CD14-positive monocyte (primary cell): ENCODE measurements at places on chromosomes 1 and 21.

DNA sequence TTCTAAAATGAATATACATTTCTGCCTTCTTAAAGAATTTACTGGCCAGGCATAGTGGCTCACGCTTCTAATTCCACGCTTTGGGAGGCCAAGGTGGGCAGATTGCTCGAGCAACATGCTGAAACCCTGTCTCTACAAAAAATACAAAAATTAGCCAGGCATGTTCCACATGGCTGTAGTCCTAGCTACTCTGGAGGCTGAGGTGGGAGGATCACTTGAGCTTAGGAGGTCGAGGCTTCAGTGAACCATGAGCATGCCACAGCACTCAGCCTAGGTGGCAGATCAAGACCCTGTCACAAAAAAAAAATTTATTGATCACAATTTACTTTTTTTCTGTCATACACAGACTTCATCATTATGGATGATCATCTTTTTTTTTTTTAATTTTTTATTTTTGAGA lies 11.5 kb downstream of the CDC14A start:
- no peak for DNase-seq

- DNase-seq: no peak
Measured at GRCh38 chr1:16184557-16185303, 27.7 kb downstream of the ARHGEF19 start.

DNA sequence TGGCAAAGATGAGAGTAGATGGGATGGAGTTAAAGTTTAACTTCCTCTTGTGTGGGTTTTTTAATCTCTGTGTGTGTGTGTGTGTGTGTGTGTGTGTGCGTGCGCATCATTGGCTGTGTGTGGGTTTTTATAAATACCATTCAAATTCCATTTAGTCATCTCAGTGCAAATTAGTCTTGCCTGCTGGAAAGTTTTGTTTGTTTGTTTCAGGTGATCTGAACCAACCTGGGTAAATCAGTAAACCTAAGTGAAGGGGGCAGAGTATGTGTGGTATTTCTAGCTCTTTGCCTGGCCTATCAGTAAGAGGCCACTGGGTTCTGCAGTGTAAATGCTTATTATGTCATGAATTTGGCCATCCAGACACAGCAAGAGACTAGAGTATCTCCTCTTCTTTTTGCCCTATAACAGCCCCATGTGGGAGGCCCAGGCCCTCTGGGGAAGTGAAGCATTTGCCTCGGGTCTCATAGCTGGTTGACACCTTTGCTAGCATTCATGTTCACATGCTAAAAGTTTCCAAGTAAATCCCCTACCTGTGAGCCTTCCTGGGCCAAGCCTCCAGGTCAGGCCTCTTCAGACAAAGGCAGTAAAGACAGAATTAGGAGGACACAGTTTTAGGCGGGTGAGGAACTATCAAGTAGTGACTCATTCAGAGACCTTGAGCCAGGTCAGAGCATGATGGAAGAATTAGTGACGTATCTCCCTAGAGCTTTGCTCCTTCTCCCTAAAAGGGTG lies 14.7 kb downstream of the INTS3 start:
- peak; percentile 60 for DNase-seq

DNA sequence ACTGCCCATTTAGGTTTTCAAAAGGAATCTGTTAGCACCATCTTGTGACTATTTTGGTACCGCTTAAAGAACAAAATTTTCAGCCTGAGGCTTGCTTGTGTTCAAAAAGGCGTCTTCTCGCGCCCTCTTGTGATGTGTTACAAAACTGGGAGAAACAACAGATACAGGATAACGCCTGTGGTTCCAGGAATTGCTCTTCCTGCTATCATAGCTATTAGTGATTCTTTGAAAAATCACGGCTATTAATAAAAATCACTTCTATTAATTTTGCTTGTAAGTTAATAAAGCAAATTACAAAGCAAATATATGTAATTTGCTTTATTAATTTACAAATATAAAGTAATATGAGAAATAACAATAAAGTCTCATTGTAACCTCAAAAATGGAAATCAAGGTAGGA lies 82.2 kb upstream of the ABCD3 start:
- DNase-seq: peak; percentile 43

GRCh38 chr1:22639286-22639685 lies 2.9 kb downstream of the C1QA start:
- DNase-seq: no peak

GRCh38 chr1:155499953-155500639 lies 62.5 kb downstream of the ASH1L start:
- DNase-seq: peak; percentile 26

DNA sequence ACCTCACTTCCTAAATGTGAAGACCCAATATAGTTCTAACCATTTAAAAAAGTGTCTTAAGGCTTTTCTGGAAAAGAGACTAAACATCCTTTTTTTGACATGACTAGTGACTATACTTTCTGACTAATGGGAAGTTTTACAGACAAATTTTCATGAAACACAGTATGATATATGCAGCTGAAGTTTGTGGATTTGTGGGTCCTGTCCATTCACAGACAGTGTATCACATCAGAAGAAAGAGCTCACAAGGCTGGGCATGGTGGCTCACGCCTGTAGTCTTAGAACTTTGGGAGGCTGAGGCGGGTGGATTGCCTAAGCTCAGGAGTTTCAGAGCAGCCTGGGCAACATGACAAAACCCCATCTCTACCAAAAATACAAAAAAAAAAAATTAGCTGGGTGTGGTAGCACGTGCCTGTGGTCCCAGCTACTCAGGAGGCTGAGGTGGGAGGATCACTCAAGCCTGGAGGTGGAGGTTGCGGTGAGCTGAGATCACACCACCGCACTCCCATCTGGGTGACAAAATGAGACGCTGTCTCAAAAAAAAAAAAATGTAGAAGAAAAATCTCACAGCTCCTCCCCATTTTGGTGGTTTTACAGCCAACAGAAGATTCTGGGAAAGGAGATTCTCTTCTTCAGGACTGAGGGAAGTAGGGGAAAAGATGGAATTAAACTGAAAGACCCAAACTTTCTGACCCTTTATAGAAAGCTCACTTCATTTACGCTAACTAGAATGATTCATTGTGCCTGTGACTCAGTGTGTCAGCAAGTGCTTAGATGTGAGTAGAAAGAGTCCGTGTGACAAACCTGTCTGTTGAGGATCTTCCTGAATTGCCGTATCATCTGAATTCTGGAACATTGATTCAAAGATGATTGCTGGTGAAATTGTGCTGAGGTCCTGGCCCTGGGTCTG lies 15.2 kb upstream of the YRDC start:
- DNase-seq: peak; percentile 73

DNA sequence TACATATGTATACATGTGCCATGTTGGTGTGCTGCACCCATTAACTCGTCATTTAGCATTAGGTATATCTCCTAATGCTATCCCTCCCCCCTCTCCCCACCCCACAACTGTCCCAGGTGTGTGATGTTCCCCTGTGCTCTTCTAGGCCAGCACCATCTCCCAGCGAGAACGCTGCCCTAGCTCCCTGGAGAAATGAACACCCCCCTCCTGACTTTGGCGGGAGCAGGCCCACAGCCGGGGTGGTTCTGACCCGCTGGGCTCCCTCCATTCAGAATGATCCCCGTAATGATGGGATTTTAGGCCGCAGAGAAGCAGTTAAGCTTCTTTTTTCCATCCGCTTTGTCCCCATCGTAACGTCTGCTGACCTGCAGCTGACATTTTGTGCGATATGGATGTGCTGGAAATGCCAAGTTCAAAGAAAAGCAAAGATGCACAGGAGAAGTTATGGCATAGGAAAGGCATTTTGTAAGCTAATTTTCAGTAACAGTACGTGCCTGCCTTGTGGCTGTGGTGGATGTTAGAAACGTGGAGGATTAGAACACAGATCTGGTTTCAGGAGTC lies 39.3 kb downstream of the ELK4 start:
- DNase-seq: no peak

- no peak for DNase-seq
Measured at GRCh38 chr1:223500560-223501425, 107.6 kb downstream of the CCDC185 start.

- peak; percentile 72 for DNase-seq
Measured at GRCh38 chr1:186605762-186606350, 74.4 kb downstream of the PTGS2 start.

DNA sequence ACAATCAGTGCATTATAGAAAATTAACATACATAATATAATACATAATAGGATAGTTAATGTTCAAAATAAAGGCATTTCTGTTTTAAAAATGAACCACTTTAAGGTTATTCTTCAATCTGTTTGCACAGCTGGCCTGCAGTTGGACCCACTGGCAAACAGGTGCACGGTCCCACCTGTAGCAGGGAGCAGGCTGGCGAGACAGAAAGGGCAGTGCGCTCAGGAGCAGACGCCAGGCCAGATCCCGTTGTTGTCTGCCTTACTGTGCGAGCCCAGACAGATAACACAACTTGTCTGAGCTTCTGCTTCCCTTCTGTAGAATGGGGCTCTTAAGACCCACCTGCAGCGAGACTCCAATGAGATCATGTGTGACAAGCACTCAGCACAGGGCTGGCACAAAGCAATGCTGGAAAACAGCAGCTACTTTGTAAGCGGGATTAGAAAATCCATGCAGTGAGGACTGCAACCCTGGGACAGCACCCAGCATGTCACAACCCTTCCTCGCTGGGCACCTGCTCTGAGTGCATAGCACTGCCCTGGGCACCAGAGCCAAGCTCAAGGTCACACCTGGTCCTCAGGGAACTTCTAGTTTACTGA lies 33.5 kb downstream of the VPS26C start:
- no peak for DNase-seq

GRCh38 chr1:59194621-59195020 lies 102.3 kb upstream of the FGGY start:
- no peak for DNase-seq

- no peak for DNase-seq
Measured at GRCh38 chr1:33624991-33625870, 152.8 kb downstream of the ZSCAN20 start.

GRCh38 chr1:223315665-223316064 lies 48.3 kb downstream of the SUSD4 start:
- no peak for DNase-seq

GRCh38 chr1:194103101-194103500 lies 916.7 kb upstream of the B3GALT2 start:
- DNase-seq: no peak

- peak; percentile 47 for DNase-seq
Measured at GRCh38 chr1:225911191-225912130, 12.6 kb downstream of the PYCR2 start.

DNA sequence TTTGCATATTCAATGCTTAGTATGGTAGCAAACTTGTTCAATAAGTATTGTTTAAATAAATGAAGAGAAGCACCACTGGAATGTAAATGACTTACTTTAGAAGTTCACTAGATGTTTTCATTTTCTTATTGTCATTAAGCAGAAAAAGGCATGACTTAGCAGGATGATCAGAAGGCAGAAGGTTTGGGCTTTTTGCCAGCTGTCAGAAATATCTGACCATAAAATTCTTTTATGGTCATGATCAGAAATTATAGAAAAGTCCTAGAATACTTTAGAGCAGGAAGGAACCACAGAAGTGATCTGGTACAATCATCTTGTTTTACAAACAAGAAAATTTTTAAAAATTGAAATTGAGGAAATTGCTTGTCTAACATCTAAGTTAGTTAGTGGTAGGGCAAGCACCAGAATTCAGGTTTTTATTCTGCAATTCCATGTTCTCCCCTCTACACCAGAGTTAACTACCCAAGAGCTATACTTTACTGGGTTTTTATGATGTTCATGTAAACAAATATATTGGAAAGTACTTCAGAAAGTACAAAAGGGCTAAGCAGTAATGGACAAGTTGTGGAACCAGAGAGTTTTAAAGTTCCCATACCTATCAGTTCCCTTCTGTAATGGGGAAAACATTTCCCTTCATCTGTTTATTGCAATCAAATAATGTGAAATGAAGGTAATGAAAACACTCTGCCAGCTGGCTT lies 10.1 kb downstream of the FMO5 start:
- DNase-seq: no peak

GRCh38 chr1:208256091-208256490 lies 11.9 kb upstream of the PLXNA2 start:
- no peak for DNase-seq

DNA sequence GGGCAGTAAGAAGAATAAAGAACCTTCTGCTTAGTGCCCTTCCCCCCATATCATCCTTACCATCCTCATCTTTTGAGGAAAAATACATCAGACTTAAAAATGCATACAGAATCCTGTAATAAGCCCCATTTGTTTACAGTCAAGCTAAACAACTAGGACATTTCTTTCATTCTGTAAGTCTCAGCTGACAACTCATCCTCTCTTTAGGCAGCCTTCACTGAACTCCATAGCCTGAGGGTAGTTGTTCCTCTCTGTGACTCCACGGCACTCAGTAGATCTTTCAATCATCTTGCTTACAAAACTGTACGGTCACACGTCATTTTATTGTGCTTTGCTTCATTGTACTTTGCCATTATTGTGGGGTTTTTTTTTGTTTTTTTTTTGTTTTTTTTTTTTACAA lies 82.5 kb downstream of the NRIP1 start:
- DNase-seq: no peak

DNA sequence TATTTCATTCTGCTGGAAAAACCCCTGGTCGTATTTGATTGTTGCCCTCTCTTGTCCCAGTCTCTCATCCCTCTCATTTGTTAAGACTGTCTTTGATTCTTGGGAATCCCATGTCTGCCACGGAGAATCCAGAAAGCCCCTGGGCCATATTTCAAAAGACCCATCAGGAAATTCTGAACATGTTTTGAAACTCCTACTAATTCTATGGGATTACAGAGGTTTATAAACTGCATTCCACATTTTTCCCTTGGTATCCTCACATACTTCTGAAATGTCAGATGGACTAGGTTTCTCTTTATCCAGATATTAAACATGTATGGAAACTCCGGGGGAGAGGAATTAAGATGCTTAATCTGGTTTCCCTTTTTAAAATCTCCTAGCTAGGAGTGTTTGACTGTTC lies 80.0 kb downstream of the HUNK start:
- no peak for DNase-seq

DNA sequence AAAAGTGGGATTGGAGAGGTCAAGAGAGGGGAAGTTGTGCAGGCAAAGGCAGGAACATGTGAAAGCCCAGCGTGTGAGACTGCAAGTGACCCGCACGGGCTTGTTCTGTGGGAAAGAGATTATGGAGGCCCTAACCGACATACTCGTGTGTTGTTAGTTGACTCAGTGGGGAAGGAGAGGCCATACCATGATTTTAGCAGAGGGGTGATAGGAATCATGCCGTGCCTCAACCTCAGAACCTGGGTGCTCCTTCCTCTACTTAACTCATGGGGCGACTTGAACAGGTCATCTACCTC lies 19.3 kb downstream of the PGLYRP3 start:
- DNase-seq: no peak

GRCh38 chr1:151841141-151841540 lies 1.5 kb upstream of the C2CD4D start:
- DNase-seq: no peak

DNA sequence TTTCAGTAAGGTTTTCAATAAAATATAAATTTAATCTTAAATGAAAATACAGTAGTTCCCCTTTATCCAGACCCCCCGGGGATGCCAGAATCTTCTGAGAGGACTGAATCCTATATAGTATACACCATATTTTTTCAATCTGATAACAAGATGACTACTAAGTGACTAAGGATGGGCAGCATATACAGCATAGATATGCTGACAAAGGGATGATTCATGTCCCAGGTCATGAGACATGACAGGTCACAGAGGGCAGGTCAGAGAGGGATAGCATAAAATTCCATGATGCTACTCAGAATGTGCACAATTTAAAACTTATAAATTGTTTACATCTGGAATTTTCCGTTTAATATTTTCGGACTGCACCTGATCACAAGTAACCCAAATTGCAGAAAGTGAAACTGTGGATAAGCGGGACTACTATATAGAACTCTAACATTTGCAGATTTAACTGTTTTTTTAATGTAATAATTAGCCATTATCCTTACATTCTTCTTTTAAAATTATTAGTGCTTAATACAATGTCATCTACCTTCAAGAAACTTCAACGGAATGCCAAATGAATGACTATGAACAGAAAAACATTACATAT lies 48.8 kb downstream of the LRRC40 start:
- peak; percentile 33 for DNase-seq
